Stimulated activated CD8-positive, alpha-beta memory T cell treated with anti-CD3 and anti-CD28 coated beads, Interleukin-2, amount 100 ng/mL, for 1 hour (primary cell): ENCODE measurements at places on chromosomes 11 and 22.

- no peak for DNase-seq
Observed at GRCh38 chr11:69859275-69859934, 40.2 kb upstream of the FGF3 start.

- no peak for DNase-seq
Observed at GRCh38 chr22:30235687-30236170, 10.8 kb downstream of the LIF start.

GRCh38 chr22:37163575-37164504, 14.1 kb upstream of the IL2RB start:
- peak; percentile 47 for DNase-seq

- DNase-seq = no peak
Observed at GRCh38 chr11:8098879-8099278, 17.9 kb downstream of the TUB start.

DNA sequence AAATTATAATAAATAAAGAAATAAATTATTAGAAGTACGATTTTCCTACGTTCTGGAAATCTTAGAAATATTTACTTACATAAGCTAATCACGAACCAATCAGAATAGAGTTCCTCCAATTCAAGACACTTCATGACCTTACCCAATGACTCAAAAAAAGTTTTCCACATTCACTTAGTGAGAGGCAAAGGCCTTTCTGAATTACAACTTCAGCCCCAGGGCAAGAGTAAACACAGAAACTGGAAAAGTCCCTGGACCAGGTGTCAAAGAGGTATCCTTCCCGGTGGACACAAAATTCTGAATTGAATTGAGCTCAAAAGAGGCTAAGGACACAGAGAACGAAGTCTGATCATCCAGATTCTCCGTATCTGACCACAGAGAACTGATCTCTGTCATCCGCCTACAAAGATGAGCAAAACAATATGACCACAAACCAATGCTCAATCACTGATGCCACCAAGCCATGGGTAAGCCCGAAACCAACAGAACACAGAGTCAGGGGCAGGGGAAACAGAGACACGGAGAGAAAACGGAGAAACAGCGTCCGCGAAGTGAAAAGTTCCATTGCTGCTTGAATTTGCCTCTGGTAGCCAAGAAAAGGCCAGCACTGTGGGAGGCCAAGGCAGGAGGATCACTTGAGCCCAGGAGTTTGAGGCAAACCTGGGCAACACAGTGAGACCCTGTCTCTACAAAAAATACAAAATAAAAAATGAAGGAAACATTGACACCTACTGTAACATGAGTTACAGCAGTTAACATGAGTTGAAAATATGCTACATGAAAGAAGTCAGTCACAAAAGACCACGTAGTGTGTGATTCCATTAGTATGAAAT, 6.8 kb downstream of the BID start:
- no peak for DNase-seq

- no peak for DNase-seq
Observed at GRCh38 chr11:94871491-94872185, 101.7 kb downstream of the CWC15 start.

- DNase-seq = no peak
Observed at GRCh38 chr11:118606844-118607228, 579 bp upstream of the PHLDB1 start.

GRCh38 chr11:95067841-95068219, 1.1 kb downstream of the SRSF8 start:
- DNase-seq = no peak

- DNase-seq = no peak
Observed at GRCh38 chr11:127789927-127790326, 789.4 kb upstream of the KIRREL3 start.

DNA sequence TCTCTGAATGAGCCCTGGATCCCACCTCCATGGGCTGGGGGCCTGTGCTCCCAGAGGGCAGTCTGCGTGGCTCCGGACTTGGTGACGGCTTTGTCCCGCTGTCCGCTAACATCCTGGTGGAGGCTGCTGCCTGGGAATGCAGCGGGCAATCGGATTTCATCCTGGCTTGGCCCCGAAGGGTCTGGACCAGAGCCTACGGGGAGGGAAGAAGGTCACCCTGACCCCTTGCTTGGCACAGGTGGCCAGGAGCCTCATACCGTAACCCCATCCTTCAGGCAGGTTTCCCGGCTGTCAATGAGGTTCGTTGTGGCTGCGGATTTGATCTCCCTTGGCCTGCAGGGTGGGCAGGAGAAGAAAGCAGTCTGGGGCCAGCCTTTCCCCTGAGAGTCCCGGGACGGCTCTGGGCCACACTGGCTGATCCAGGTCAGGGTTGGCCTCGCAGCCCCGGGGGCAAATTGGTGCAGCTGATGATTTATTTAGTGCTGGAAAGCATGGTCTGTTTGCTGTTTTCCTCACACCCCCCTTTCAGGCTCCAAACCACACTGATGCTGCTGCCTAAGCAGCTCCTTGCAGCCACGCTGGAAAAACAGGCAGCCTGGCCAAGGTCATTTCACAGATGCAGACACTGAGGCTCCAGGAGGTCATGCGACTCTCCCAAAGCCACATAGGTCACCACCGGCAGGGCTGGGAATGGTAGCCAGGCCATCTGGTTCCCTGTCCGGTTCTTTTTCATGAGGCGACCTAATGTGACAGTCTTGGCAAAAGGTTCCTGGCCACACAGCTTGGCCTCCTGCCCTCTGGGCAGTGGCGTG, 15.0 kb downstream of the PRDM11 start:
- no peak for DNase-seq

DNA sequence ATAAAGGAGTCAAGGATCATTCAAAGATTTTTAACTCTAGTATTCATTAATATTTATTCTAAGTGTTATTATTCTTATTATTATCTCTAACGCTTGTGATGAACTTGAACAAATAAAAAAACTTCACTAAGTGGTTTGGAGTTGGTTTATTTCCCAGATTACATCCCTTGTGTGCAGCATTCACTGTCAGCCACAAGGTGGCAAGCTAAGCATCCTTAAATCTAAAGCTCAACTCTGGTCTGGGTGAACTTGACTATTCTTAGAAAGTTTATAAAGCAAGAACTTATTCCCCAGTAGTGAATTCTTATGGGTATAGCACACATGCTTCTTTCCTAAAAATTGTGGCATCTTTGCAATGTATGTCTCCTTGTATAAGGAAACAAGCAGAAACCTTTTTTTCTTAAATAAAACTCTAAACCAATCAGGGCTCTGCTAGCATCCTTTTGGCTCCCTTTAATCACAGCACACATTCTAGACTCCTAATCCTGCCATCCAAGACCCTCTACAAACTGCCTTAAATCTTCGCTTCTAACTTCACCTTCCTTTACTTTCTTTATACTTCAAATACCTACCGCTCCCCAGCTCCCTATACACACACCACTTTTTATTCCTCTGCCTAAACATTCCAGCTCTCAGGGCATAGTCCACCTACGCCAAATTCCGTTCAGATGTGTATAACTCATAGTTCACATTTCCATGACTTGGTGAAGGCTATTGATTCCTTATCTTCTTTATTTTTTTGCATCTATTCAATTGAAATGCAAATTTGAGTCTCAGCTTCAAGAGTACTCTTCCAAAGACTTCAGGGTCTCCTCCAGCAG, 1068.8 kb downstream of the DLG2 start:
- DNase-seq = no peak

GRCh38 chr11:111554532-111554931, 14.0 kb downstream of the LAYN start:
- DNase-seq = no peak

DNA sequence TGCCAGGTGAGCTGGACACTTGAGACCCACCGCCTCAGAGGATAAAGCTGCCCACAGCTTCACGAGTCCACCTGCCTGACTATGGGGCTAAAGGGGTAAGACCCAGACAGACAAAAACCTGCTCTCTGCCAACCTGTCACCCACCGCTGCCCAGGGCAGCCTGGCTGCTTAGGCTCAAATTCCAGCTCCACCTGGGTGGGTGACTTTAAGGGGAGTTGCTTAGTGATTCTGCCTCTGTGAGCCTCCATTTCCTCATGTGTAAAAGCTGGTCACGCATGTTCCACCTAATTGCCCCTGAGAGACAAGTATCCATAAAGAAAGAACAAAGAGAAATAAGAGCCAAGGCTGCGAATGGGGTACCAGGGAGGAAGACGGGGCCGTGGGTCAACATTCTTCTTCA, 3.7 kb upstream of the CASTOR1 start:
- no peak for DNase-seq

GRCh38 chr11:69364921-69365320, 71.0 kb downstream of the MYEOV start:
- DNase-seq = no peak

- no peak for DNase-seq
Observed at GRCh38 chr22:24066865-24067264, 55.8 kb downstream of the CABIN1 start.

GRCh38 chr11:72568861-72569260, 105.4 kb downstream of the PDE2A start:
- DNase-seq = no peak

GRCh38 chr22:49425356-49425755, 402.3 kb downstream of the BRD1 start:
- no peak for DNase-seq

- DNase-seq = no peak
Observed at GRCh38 chr11:15927864-15928217, 428.5 kb downstream of the SOX6 start.

DNA sequence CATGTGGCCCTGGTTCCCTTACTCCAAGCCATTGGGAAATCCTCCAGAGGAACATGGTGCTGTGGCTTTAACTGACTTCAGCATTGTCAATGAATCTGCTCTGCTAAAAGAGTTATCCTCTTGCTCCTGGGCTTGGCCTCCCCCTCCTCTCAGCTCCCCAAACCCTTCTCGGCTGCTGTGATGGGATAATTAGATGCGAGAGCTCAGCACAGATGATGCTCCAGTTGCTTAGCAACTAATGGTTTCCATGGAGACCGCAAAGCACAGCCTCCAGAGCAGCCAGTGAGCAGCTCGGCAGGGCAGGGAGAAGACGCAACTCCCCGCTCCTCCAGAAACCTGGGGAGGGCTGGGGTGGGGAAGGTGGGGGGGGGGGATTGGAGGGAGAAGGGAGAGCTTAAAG, 2.8 kb upstream of the UPK2 start:
- no peak for DNase-seq

DNA sequence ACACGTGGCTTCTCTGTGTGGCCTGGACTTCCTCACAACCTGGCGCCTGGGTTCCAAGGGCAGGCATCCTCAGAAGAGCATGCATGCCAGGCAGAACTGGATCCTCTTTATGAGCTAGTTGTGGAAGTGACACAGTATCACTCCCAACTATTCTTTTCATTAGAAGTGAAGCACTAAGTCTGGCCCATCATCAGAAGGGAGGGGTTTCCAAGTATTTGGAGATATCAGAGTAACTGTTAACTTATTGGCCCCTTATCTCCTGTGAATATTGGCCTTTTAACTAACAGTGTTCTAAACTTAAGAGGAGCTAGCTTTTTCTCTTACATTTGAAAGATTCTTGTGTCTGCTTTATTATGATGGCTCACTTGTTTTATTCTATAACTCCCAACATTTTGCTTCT, 35.5 kb downstream of the FDX1 start:
- no peak for DNase-seq

DNA sequence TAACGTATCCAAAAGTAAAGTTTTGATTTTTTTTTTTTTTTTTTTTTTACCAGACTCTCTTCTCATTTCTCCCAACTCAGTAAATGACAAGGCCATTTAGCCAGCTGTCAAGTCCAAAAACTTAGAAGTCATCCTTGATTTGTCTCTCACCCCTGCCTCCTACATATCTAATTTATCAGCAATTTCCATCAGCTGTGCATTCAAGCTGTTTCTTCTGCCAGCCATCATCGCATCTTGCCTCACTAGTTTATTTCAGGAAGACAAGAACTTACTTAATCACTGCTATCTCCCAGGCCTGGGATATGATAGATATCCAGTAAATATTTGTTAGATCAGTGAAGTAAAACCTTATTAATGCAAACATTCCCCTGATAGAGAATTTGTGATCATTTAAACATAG, 47.6 kb downstream of the SCGB1A1 start:
- DNase-seq = no peak

- no peak for DNase-seq
Observed at GRCh38 chr22:40326905-40327735, 19.2 kb upstream of the ADSL start.

GRCh38 chr11:36376009-36376887, 80.2 kb downstream of the PRR5L start:
- DNase-seq = no peak

GRCh38 chr11:129119036-129119435, 73.1 kb downstream of the ARHGAP32 start:
- no peak for DNase-seq

- no peak for DNase-seq
Observed at GRCh38 chr22:37703906-37704305, 7.1 kb downstream of the TRIOBP start.

- no peak for DNase-seq
Observed at GRCh38 chr11:10696468-10697322, 3.1 kb upstream of the IRAG1 start.

DNA sequence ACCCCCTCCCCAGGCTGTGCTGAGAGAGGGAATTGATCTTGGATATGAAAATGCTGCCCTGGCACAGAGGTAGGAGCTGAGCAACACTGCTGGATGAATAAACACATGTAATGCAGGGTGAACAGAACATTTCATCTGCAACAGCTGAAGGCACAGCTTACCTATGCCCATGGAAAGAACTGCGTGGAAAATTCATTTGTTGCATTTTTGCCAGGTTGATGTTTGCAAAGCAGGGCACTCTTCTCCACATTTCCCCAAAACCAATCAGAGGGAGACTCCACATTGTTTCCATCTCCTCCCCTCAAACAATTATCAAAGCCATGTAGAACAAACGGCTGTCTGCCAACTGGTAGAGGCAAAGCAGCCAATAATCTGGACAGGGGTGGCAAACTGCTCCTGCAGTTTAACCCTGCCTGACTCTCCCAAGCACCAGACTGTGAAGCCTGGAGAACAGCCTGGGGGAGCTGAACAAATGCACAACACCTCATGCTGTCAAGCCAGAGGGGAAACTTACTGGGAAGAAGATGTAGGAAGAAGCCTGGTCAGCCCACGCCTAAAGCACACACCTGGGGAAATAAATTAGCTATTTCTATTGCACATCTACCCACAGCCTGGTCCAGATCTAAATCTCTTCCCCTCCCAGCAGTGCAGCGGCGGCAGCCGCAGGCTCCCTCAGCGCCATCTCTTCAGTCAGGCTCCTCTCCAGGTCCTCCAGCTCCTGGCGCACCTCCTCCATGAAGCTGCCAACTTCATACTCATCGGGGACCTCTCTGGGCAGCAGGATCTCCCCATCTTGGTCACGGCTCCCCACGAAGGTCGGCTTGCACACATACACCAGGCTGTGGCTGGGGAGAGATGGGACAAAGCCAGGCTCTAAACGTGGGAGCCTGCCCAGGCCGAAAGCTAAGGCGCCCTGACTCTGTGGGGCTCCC, 44.3 kb downstream of the DKK3 start:
- no peak for DNase-seq

DNA sequence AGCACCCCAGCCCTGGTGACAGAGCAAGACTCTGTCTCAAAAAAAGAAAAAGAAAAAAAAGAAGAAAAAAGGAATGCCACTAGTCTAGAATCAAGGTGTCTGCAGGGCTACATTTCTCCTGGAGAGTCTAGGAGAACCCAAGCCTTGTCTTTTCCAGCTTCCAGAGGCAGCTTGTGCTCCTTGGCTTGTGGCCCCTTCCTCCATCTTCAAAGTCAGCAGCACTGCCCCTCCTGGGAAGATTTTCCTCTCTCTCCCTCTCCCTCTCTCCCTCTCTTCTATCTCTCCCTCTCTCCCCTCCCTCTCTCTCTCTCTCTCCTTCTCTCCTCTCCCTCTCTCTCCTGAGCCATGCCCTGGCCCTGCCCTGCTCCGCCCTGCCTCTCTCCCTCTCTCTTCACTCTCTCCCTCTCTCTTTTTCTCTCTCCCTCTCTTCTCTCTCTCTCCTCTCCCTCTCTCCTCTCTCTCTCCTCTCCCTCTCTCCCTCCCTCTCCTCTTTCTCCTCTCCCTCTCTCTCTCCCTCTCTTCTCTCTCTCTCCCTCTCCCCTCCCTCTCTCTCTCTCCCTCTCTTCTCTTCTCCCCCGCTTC, 97.7 kb upstream of the FGF3 start:
- no peak for DNase-seq
